ENCODE measurements at places on chromosomes 3 and 15. TPM values are rescaled to one million over a fixed set of nuclear protein-coding genes. Genes with fewer than 3 reads are reported as not detected.

Gene TTLL13
- polyA plus RNA-seq: 0.88 TPM

Gene ACKR4
- polyA plus RNA-seq: 1.1 TPM

Gene TTBK2
- polyA plus RNA-seq: 1.9 TPM

Gene LYZL4
- not detected for polyA plus RNA-seq

Gene CHDH
- polyA plus RNA-seq: 26.5 TPM

Gene SNAPC5
- 49.6 TPM for polyA plus RNA-seq

Gene VWA5B2
- polyA plus RNA-seq: 0.11 TPM

GRCh38 chr3:128736601-128737000 lies 10.6 kb downstream of the RAB7A start:
- no peak for DNase-seq

DNA sequence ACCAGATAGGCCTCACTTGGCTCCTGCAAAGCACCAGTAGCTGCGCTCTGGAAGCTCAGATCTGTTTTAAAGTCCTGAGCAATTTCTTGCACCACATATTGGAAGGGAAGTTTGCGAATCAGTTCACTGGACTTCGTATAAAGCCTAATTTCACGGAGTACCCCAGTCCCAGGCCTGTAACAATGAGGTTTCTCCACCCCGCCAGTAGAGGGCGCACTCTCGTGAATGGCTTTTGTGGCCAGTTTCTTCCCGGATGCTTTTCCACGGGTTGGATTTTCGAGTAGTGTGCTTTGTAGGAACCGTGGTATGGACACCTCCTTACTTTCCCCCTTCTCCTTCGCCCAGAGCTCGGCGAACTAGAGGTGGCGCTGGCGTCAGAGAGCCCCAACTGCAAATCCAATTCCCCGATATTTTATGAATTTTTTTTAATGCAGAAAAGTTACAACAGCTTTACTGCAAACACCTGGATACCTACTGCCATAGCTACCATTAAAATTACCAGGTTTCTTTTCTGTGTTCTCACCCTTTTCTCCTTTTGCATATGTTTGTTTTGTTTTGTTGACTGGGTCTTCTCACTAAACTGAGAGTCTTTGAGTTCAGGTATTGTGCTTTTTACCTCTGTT lies 13.3 kb downstream of the RARB start:
- DNase-seq: no peak

DNA sequence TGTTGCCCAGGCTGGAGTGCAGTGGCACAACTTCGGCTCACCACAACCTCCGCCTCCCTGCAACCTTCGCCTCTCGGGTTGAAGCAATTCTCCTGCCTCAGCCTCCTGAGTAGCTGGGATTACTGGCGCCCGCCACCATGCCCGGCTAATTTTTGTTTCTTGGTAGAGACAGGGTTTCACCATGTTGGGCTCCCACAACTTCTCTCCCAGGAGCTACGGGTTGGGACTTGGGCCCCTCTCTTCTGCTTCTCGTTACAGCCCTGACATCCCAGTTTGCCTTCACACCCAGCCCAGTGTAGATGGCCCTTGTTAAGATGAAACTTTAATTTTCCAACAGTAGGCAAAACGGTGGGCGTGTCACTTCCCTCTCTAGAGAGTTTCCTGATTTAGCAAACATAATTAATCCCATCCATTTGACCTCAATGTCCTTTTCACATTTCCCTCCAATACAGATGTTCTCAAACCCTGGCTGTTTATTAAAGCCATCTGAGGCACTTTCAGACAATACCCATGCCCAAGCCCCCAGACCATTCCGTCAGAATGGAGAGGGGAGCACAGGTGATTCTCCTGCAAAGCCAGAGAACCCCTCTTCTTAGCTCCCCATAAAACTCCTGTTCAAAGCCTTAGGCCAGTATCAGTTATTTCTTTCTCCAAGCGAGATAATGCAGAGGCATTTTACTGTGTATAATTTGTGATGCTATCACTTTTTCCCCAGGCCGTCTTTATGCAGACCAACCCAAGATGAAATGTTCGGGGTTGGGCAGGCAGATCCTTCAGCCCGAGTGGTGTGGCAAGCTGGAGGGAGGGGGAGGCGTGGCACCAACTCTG lies 245.7 kb downstream of the XXYLT1 start:
- no peak for DNase-seq

DNA sequence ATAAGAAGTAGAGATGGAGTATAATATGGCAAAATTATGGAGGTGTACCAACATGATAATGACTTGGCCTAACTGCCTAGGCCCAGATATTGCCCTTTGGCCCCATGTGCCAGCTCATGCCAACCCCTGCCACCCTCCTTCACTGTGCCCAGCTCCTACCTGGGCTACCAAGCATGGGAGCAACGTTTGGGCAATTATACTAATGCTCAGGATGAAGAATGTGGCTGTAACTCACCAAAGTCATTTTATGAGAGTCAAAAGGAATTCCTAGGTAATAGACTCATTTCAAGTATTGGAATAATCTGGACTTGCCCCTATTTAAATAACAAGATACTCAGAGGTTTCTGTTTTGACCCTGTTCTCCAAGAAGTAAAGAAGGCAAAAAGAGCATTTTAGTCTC lies 240.2 kb upstream of the IL12A start:
- DNase-seq: no peak

GRCh38 chr15:66701422-66702034 lies 508 bp upstream of the SMAD6 start:
- DNase-seq: peak; percentile 78
